ENCODE measurements at places on chromosomes 2 and 18.

GRCh38 chr2:164600763-164601162, 20.5 kb downstream of the GRB14 start:
- DNase-seq, result no peak

DNA sequence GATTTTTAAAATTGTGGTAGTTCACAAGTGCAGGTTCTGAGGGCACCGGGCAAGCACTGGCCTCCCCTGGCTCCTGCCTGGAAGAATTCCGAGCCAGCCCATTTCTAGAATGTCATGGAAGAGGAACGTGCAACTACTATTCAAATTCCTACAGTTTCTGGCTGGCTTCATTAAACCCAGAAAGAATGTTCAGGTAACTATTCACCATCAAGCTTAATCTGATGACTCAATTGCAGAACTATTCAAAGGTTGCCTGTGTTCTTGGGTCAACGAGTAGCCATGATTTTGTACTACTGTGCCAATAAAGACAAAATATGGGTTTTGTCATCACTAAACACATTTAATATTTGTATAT, 14.3 kb upstream of the MFF start:
- peak; percentile 28 for DNase-seq

DNA sequence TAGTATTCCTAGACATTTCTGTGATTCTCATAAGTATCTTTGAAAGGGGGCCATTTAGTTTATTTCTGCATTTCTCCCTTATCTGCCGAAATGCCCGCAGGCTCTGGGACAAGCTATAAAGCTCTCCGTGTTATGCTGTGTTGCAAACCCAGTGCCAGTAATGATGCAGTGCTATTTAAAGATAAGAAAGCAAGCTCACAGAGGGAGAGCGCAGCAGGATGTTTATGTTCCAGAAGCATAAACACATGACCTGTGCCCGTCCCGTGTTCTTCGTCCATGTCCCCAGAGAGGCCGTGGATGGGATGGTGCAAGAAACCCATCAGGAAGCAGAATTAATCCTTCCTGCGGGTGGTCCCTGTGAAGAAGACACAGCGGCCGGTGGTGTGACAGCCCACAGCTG, 99.4 kb downstream of the NEDD4L start:
- no peak for DNase-seq

DNA sequence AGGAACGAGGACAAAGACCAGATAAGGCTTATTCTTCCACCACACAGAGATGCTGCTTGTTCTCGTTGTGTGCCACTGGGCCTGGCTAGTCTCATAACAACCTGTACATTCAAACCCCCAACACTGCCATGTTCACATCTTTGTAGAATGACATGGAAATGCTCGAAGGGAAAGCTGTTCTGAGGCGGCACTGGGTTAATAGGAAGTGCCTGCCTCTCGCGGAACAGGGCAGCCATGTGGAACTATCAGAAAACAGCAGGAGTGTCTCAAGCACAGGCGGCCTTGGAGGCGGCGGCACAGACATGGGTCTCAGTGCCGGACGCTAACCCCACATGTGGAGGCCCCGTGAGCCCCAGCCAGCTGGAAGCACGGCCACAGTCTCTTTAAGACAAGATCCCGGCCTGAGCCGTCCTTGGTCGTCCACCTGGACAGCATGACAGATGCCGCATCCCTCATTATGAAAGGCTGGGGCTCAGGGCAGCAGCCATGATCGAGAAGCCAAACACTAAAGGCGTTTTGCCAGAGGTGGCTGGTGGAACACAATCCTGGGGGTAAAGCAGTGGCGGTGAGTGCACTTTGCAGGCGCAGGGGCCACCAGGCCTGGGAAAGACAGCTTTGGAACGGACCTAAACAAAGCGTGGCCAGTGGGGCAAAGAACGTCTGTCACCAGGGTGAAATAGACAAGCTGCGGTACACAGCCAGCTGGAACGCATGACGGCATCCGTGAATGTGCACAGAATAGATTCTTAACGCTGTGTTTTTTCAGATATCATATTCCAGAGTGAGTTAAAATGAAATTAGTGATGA, 161.0 kb downstream of the HDAC4 start:
- no peak for DNase-seq

GRCh38 chr2:96209729-96210085, 1.1 kb upstream of the STARD7 start:
- no peak for DNase-seq

GRCh38 chr2:139876964-139877363, 1096.8 kb upstream of the NXPH2 start:
- no peak for DNase-seq

- DNase-seq, result no peak
Observed at GRCh38 chr18:35060122-35060815, 19.1 kb downstream of the MAPRE2 start.

DNA sequence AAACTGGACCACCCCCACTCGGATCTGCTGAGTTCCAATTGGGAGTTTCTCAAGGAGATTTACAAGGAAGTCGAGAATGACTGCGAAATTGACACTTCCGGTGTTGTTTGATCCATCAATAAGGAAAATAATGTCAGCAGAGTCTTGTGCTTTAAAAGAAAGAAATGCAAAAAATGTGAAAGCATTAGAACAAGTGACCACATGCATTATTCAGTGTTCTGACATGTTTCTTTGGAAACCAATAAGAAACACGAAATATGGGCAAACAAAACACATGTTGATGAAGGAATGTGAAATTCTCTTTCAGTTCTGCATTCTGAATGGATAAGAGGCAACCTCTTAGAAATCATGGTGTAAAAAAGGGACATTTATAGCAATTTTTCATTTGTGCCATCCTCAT, 25.9 kb downstream of the COL6A3 start:
- no peak for DNase-seq

GRCh38 chr2:8977758-8978157, 25.7 kb downstream of the MBOAT2 start:
- DNase-seq, result no peak

DNA sequence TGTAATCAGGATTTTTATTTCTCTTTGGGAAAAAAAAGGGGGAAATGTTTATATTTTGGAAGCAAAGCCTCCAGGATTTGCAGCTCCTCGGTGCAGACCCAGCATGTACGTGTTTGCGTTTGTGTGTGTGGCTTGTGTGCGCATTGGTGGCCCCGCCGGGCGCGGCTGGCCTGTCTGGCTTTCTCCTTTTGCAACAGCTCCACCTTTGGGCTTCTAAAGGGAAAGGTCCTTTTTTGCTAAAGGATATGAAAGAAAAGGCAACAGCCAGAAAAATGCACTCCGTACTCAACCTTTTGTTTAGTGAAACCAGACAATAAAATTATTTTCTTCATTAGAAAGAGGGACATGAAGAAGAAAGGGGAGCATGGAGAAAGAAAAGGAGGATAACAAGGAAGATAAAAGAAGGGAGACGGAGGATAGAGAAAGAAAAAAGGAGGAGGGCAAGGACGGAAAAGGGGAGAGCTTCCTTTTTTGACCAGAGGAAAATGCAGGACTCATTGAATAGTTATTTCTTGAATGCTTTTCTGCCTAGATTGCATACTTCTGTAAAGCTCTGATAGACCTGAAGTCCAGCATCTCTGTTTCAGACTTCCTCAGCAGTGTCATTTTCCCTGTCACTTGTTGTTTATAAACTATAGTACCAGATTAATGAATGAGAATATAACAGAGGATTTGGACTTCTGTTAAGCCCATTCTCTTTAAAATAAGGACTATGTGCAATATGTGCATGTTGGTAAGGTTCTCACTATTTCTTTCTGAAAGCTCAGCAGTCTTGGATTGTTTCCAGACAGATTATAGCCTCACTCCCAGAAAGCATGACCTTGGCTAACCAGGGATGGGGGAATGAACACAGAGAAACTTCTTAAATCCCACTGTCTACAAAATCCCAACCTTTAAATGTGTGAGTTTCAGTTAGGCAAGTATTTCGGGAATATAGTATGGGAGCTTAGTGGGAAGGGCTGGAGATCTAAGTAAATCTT, 563.1 kb upstream of the PIK3C3 start:
- peak; percentile 38 for DNase-seq

DNA sequence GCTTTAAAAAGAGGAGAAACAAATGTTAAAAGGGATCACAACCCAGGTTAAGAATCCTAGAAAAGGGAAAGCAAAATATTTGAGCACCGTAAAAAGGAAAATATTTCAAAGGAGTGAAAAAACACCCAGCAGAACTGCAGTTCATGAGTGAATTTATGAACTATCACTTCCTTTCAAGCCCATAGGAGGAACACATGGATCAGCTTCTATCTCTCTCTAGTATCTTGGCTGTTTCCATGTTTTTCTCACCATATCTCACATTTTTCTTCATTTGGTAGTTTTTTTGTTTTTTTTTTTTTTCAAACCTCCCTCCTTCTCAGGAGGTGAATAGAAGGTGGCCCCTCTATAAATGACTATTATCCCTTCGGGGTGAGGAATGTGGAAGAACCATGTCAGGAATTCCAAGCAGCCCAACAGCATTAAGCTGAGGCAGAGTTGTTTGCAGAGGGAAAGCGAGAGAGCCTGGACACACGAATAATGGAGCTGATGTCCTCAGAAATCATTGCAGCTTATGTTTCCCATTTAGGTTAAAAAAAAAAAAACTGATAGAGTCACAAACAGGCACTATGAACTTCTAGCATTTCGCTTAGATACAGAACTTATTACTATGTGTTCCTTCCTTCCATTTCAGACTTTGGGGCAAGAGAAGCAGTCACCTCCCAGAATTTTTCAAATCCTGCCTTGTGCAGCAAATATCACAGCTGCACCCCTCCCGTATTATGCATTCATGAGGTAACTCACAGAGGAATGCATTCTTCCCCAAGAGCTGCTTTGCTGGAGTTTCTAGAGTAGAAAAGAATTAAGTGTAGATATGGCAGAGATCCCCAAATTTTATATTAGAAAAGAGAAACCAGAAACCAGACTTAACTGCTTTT, 315.6 kb downstream of the IRS1 start:
- no peak for DNase-seq

DNA sequence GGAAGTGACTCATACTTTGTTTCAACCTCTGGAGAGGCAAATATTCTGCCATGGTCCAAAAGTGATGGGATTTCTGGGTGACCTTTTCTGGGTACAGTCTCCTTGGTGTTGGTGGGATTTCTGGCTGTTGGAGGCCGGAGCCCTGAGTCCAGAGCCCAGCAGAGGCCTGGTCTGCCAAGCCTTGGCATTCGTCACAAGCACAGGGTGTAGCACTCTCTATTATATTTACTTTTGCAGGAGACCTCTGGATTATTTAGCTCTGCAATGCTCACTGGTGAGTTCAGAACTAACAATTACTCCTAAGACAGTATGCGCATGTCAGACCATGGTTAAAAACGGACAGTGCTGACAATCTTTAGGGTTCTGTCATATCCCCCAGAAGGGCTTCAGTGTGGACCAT, 201.6 kb upstream of the TWIST2 start:
- no peak for DNase-seq

DNA sequence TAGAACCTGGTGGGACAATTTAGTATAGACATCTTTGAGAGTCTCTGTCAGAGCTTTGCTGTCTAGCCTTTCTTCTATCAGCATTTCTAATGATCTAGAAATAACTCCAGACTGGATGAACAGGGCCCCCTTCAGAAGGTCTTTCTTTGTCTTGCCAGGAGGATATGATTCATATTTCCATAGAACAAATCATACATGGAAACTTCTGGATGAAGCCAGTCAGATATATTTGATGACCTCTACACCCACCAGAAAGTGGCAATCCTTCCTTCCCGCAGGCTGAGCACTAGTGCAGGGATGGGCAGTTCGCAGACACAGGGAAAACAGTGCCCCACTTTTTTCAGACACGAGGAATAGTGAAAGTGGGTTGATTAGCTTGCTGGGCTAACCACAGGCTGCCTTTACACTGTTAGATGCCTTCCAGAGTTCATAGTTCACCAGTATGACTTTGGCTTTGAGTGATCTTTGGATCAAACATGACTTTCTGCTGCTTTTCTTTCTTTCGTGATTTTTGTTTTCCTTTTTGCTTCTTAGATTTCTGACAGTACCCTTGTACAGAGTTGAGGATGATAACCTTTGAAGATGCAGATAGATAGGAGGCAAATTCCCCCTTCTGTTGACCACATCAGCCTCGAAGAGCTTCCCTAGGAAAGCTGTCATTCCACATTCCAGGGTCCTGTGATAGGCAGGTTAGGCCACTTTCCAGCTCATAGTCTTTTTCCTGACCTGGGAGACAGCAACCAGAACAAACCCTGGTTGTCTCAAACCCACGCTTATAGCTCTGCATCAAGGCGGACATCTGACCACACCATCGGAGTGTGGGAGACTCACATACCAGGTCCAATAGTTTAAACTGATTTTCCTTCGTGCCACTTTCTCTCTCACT, 237.0 kb downstream of the ZNF407 start:
- no peak for DNase-seq

DNA sequence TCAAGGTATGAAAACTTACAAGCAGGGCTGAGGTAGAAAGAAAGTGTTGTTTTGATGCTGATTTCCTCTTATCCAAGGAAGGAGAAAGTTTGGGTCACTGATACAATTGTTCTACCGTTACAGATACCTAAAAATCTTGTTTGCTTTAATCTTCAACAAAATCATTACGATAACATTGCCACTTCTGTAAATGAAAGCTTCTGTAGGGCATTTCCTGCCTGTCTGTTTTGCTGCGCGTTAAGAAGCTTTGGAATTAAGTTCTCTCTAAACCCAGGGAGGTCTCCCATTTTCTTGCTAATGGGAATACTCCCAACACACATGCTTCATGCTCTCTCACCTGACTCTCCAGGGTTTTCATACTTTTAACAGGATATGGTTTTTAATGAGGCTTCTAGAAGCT, 258.5 kb downstream of the PTGR3 start:
- DNase-seq, result no peak

GRCh38 chr2:23925702-23926289, 1.1 kb downstream of the ATAD2B start:
- peak; percentile 37 for DNase-seq

- DNase-seq, result no peak
Observed at GRCh38 chr18:5914951-5915350, 19.6 kb upstream of the TMEM200C start.

- no peak for DNase-seq
Observed at GRCh38 chr2:151289972-151290866, 751 bp upstream of the NMI start.

GRCh38 chr2:134603966-134604365, 114.8 kb downstream of the TMEM163 start:
- DNase-seq, result no peak

- DNase-seq, result no peak
Observed at GRCh38 chr18:26134107-26134506, 438 bp downstream of the PSMA8 start.

- no peak for DNase-seq
Observed at GRCh38 chr2:216740557-216741222, 45.3 kb upstream of the IGFBP5 start.

DNA sequence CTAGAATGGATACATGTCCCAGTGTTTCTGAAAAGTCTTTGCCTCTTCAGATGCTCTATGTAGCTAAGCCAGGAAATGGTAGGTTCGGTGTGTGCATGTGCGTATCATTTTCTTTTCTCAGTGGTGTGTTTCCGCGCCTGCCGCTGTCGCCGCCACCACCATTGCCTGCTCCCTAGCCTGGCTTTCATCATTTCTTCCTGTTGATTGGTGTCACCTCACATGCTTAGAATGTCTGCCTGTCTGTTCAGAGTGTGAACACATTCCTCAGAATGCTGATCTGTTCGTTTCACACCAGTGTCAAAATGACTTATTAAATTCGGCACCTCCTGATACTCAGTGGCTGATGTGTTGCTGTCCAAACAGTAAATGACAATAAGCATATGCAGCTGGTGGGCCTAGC, 255.2 kb upstream of the SPRED2 start:
- DNase-seq, result no peak

Data from LoVo (cell line).